ENCODE measurements at places on chromosomes 13 and 19. TPM values are rescaled to one million over a fixed set of nuclear protein-coding genes. Genes with fewer than 3 reads are reported as not detected.

HNRNPA1L2 gene
- 8.4 TPM for total RNA-seq

EBI3 gene
- 0.25 TPM for total RNA-seq

C1QTNF9B gene
- not detected for total RNA-seq

ZNF66 gene
- 18.2 TPM for total RNA-seq

IGFL3 gene
- total RNA-seq, result not detected

ZNF93 gene
- 19.2 TPM for total RNA-seq

CEACAM21 gene
- 0.74 TPM for total RNA-seq

PGLYRP2 gene
- total RNA-seq, result not detected

ZNF418 gene
- 35.9 TPM for total RNA-seq

TTYH1 gene
- total RNA-seq, result 79.7 TPM

LRRC4B gene
- 67.4 TPM for total RNA-seq

PSG1 gene
- total RNA-seq, result not detected

GSX1 gene
- total RNA-seq, result under 0.01 TPM

VAV1 gene
- total RNA-seq, result 0.98 TPM

MYH14 gene
- total RNA-seq, result 0.98 TPM

CEACAM5 gene
- 0.25 TPM for total RNA-seq

ZDHHC20 gene
- 77.4 TPM for total RNA-seq

BSPH1 gene
- total RNA-seq, result not detected

TTC9B gene
- total RNA-seq, result 32.0 TPM

CALR3 gene
- not detected for total RNA-seq

ZNF8 gene
- 17.9 TPM for total RNA-seq

STOML3 gene
- total RNA-seq, result 0.25 TPM

LAIR1 gene
- total RNA-seq, result 0.98 TPM

FCER2 gene
- under 0.01 TPM for total RNA-seq

PRRG2 gene
- 0.25 TPM for total RNA-seq

THOP1 gene
- total RNA-seq, result 31.5 TPM

GPR180 gene
- total RNA-seq, result 7.6 TPM

OR7C1 gene
- not detected for total RNA-seq

LGALS7B gene
- total RNA-seq, result 0.74 TPM

ZNF382 gene
- 69.3 TPM for total RNA-seq

CD70 gene
- not detected for total RNA-seq

CGB3 gene
- total RNA-seq, result not detected

C19orf18 gene
- total RNA-seq, result 0.25 TPM

APOC4 gene
- total RNA-seq, result not detected

LYL1 gene
- total RNA-seq, result 1.2 TPM

FREM2 gene
- 2.5 TPM for total RNA-seq

KL gene
- total RNA-seq, result 0.49 TPM

SOX21 gene
- 3.9 TPM for total RNA-seq

ASF1B gene
- 1.7 TPM for total RNA-seq

GSK3A gene
- total RNA-seq, result 57.0 TPM

SLC25A41 gene
- total RNA-seq, result 0.98 TPM

PLVAP gene
- 0.74 TPM for total RNA-seq

CGB8 gene
- not detected for total RNA-seq

WASF3 gene
- total RNA-seq, result 20.9 TPM

RGCC gene
- 25.8 TPM for total RNA-seq

NAPSA gene
- total RNA-seq, result 0.25 TPM

TSHZ3 gene
- total RNA-seq, result 25.6 TPM

MYO1F gene
- total RNA-seq, result 2.5 TPM

UBE2L5 gene
- not detected for total RNA-seq

CD33 gene
- total RNA-seq, result not detected

KLF1 gene
- 0.25 TPM for total RNA-seq

LYPD5 gene
- total RNA-seq, result 2.7 TPM

Data from temporal lobe (tissue), 4 donors.